Myometrial cell (primary cell): ENCODE measurements at places on chromosomes 7 and 10. TPM values are rescaled to one million over a fixed set of nuclear protein-coding genes. Genes with fewer than 3 reads are reported as not detected.

The HABP2 gene
- not detected in 2 replicates for total RNA-seq

The PIP gene
- not detected in 2 replicates for total RNA-seq

The HKDC1 gene
- 0.29 and 1.1 TPM in 2 replicates for total RNA-seq

The UBE2H gene
- total RNA-seq: 44.0 and 46.4 TPM in 2 replicates

The CCL24 gene
- not detected in 2 replicates for total RNA-seq
